ENCODE measurements at places on chromosomes 13 and 19.
A peak's percentile ranks its signal among the peaks of the same experiment; 100 is the strongest.

DNA sequence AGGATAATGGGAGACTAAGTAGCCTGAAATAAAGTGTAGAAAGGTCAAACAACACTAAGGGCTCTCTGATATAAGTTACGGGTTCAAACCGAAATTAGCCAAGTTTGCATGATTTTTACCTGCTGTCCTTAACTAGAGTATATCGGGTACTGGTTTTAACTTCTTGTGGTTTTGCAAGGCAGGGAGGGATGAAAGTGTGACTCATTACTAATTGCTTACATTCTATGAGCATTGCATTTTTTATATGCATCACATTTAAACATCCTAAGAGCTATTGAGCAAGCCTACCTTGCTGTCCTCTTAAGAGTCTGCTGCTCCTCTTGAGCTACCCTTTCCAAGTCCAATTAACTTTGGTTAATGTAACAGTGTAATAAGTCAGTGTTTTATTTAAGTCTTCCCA is 415.4 kb downstream of the SLITRK5 start:
- DNase-seq, result peak; percentile 77

DNA sequence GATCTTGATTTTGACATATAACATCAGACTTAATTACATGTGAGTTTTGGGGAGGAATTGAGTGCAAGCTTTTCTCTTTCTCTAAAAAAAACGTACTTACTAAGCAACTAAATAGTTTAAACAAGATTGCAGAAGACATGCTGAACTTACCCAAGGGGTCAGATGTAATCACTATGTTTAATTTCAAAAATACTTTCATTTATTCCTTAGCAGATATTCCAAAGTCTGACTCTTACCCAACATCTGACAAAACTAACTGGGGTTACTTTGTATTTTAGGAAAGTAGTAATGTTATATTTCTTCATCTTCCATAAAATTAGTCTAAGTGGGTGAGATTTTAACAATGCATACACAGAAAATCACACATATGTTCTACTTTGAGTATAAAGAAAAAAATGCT is 270.2 kb downstream of the DNAJC15 start:
- DNase-seq, result no peak

- DNase-seq, result no peak
These were observed 5.0 kb downstream of the CBLC start for GRCh38 chr19:44782729-44783128.

- no peak for DNase-seq
These were observed 662.0 kb downstream of the SLITRK1 start for GRCh38 chr13:83220241-83220640.

GRCh38 chr19:16714702-16715287 is 4.9 kb upstream of the NWD1 start:
- peak; percentile 45 for DNase-seq
